ENCODE measurements at places on chromosomes 6 and 20. TPM values are rescaled to one million over a fixed set of nuclear protein-coding genes. Genes with fewer than 3 reads are reported as not detected.

COX4I2 gene
- total RNA-seq = not detected

C6orf52 gene
- 4.6 TPM for total RNA-seq

METTL24 gene
- not detected for total RNA-seq

OPRL1 gene
- 0.28 TPM for total RNA-seq

MYBL2 gene
- 47.8 TPM for total RNA-seq

Data from airway epithelial cell (primary cell).